ENCODE measurements at places on chromosomes 13 and 19.
A peak's percentile ranks its signal among the peaks of the same experiment; 100 is the strongest.

DNA sequence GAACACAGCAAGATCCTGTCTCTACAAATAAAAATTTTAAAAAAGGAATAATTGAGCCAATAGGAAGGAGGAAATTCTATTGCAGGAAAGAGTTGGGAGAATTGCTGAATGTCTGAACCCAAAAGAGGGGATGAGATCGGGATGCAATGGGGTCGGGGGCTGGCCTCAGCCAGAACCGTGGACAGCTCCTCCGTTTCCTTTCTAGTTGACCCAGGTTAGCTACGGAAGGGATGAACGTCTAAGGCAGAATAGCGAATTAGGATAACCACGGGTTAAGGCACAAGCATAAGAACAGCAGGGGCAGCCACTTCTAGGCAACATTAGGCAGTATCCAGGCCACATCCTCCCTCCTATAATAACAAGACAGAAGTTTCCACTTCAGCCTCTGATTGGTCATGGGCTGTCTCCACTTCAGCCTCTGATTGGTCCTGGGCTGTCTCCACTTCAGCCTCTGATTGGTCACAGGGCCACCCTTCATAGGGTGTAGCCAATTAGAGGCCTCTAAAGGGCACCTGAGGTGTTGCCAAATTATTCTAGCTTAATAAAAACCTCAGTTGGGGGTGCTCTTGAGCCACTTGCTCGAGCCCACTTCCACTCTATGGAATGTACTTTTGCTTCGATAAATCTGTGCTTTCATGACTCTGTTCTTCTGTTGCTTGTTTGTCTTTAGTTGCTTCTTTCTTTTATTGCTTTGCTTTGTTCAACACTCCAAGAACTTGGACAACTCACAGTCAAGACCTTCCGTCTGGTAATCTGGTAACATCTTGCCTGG is 24.9 kb upstream of the TPM4 start:
- DNase-seq = peak; percentile 35

- peak; percentile 38 for DNase-seq
Observed at GRCh38 chr19:52536448-52536800, 9.0 kb downstream of the ZNF808 start.

DNA sequence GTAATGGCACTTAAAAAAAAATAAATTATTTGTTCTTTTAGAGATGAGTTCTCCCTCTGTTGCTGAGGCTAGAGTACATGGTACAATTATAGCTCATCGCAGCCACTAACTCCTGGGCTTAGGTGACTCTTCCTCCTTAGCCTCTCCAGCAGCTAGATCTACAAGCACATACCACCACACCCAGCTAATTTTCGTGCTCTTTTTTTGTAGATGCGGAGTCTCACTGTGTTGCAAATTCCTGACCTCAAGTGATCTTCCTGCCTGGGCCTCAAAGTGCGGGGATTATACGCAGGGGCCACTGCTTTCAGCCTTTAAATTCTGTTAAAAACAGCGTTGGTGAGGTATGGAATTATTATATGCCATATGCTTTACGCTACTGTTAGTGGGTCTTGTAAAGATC is 2034.0 kb downstream of the OLFM4 start:
- DNase-seq = no peak

GRCh38 chr13:28043224-28043623 is 54.7 kb upstream of the URAD start:
- no peak for DNase-seq

GRCh38 chr13:26561651-26562511 is 4.4 kb downstream of the WASF3 start:
- no peak for DNase-seq
